ENCODE measurements at places on chromosomes 6 and 20.

DNA sequence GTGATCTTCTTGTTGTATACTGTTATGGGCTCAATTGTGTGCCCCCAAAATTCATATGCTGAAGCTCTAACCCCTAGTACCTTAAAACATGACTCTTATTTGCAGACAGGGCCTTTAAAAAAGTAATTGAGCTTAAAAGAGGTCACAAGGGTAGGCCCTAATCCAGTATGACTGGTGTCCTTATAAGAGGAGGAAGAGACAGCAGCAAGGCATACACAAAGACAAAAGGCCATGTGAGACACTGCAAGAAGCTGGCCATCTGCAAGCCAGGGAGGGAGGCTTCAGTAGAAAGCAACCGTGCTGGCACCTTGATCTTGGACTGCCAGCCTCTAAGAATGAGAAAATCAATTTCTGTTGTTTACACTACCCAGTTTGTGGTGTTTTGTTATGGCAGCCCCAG is 8.4 kb downstream of the CAGE1 start:
- no peak for DNase-seq

- no peak for DNase-seq
Observed at GRCh38 chr20:32252189-32252588, 25.3 kb upstream of the KIF3B start.

GRCh38 chr6:16286151-16286522 is 47.8 kb downstream of the GMPR start:
- peak; percentile 31 for DNase-seq

DNA sequence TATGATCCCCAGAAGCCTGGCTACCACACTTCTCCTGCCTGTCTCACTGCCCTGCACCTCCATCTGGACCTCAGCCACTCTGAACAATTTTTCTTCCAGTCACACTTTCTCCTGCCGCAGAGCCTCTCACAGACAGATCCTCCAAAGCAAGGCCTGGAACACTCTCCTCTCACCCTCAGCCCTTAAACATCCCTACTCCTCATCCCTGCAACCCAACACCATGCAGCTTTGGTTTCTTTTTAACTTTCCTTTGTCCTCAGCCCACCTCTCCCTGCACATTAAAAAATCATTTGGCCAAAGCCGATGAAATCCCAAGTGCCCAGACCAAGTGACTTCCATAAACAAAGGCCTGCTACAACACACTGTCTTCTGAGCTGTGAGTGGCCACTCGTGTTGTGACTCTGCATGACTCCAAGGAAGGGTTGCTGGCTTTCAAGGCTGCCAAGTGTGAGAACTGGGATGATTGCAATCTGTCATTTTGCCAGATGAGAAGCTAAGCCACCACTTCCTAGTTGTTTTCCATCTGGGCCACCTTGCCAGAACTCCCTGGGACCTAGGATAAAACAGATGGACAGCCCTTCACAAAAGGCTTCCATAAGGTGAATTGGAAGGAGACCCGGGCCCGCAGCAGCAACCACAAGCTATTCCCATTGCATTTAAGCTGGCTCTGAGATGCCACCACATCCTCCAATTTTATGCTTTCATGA is 144.4 kb upstream of the SSTR4 start:
- peak; percentile 59 for DNase-seq

GRCh38 chr6:16316741-16317251 is 78.4 kb downstream of the GMPR start:
- DNase-seq = no peak

- no peak for DNase-seq
Observed at GRCh38 chr6:56238352-56238751, 9.0 kb downstream of the COL21A1 start.

- DNase-seq = no peak
Observed at GRCh38 chr6:163123098-163123497, 291.4 kb upstream of the QKI start.

All from caudate nucleus (tissue), 63 donors.